Activated CD4-positive, alpha-beta memory T cell treated with anti-CD3 and anti-CD28 coated beads for 36 hours (primary cell): ENCODE measurements at places on chromosomes 4 and X. TPM values are rescaled to one million over a fixed set of nuclear protein-coding genes. Genes with fewer than 3 reads are reported as not detected.

CLTRN gene
- 0.69 TPM for total RNA-seq

IL1RAPL1 gene
- total RNA-seq: not detected

DNA sequence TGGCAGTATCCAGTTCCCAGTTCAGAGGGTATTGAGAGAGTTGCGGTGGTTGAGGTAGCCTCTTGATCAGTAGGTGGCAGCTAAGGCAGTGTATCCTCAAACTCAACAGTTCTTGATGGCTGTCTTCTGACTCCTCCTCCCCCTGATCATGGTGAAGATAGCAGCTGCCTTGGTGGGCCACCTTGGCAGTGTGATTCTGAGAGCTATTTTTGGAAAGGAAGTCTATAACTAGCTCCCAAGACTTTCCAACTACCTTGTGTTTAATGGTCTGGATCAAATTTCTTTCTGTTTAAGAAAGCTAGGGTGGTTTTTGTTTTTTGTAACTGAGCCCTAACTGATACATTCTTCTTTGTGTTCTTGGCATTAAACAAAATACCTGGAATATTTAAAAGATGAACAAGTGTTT lies 10.5 kb upstream of the TBC1D19 start:
- H3K4me3 ChIP-seq: no peak overlapping the region
- DNase-seq: no peak
- no peak overlapping the region for H3K27ac ChIP-seq

DNA sequence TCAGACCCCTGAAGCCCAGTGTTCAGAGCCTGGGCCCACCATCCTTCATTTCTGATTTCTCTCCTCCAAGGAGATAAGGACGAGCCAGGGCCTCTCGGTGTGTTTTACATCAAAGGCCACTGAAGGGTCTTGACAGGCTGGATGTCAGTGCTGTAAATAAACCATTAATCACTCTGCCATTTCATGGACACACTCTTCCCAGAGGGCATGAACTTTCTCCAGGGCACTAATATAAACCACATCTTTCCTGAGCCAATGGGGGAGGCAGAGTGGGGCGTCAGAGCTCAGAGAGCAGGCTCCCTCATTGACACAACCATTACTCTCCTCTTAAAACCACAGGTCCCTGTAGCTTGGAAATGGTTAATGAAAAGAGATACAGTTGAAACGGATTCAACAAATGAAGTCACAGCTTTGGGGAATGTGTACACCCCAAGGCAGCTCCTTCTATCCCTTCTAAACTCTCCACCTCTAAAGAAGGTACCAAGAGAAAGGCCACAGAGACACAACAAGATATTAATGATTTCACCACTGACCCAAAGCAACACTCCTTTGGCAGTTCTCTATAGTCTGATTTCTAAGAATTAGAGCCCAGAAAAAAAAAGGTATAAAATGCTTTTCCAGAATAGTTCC lies 200.6 kb downstream of the CHIC2 start:
- no peaks in the 10 kb centered on the region for H3K4me1 ChIP-seq
- no peak overlapping the region for H3K4me3 ChIP-seq
- H3K27ac ChIP-seq: no peak overlapping the region

DNA sequence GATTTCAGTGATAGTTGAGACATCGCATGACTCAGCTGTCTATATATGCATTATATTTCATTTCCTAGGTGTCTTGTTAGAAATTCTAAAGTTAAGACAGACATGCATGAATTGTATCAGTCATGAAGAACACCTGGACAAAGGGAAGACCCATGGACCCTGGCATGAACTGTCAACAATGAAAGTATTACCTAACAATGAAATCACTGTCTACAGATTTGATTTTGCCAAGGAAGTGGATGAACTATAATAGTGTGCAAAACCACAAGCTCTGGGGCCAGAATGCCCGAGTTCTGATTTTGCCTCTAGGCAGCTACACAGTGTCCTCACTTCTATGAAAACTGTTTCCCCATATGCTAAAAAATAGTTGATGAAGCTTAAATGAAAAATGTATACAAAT lies 386.1 kb downstream of the NLGN4X start:
- H3K27ac ChIP-seq: no peak overlapping the region
- no peak for DNase-seq
- H3K4me3 ChIP-seq: no peak overlapping the region

GRCh38 chrX:68934421-68934820 lies 105.6 kb downstream of the EFNB1 start:
- H3K27me3 ChIP-seq: no peaks in the 10 kb centered on the region
- DNase-seq: no peak
- no peak overlapping the region for H3K27ac ChIP-seq
- H3K4me3 ChIP-seq: no peak overlapping the region
- no peaks in the 10 kb centered on the region for H3K36me3 ChIP-seq
- H3K4me1 ChIP-seq: peaks cover 4% of the 10 kb centered on the region

GRCh38 chr4:153785910-153786721 lies 2.8 kb downstream of the SFRP2 start:
- peaks cover 18% of the 10 kb centered on the region for H3K4me1 ChIP-seq
- H3K36me3 ChIP-seq: no peaks in the 10 kb centered on the region

- H3K27me3 ChIP-seq: no peaks in the 10 kb centered on the region
- no peaks in the 10 kb centered on the region for H3K36me3 ChIP-seq
- no peak overlapping the region for H3K4me3 ChIP-seq
- H3K27ac ChIP-seq: no peak overlapping the region
Measured at GRCh38 chr4:144967161-144967560, 130.8 kb downstream of the ANAPC10 start.

DNA sequence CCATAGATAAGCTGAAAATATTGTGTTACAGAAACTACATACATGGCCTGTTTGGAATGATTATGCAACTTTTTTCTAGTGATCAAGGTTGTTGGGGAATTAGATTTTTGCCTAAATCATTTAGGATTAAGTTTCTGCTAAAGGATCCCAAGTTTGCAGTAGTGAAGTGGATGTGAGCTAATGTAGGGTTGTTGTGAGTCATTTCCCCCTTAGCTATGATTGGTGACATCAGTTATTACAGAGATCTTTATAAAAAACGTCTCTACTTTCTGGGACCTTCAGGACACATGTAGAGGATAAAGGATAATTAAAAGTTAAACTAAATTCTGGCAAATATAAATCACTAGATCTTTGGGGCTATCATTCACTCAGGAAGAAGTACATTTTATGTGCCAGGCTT lies 133.3 kb downstream of the GATB start:
- H3K27me3 ChIP-seq: peaks cover 14% of the 10 kb centered on the region
- no peaks in the 10 kb centered on the region for H3K36me3 ChIP-seq
- no peak for DNase-seq
- H3K4me1 ChIP-seq: no peaks in the 10 kb centered on the region
